ENCODE measurements at places on chromosomes 1 and 21. TPM values are rescaled to one million over a fixed set of nuclear protein-coding genes. Genes with fewer than 3 reads are reported as not detected.

LRRC7 gene
- not detected for total RNA-seq

- DNase-seq = no peak
These were observed 64.8 kb downstream of the TRIM33 start for GRCh38 chr1:114446198-114446597.

CELA2A gene
- not detected for total RNA-seq

- peak; percentile 99 for DNase-seq
These were observed 28.8 kb downstream of the AHDC1 start for GRCh38 chr1:27574871-27575831.

DNA sequence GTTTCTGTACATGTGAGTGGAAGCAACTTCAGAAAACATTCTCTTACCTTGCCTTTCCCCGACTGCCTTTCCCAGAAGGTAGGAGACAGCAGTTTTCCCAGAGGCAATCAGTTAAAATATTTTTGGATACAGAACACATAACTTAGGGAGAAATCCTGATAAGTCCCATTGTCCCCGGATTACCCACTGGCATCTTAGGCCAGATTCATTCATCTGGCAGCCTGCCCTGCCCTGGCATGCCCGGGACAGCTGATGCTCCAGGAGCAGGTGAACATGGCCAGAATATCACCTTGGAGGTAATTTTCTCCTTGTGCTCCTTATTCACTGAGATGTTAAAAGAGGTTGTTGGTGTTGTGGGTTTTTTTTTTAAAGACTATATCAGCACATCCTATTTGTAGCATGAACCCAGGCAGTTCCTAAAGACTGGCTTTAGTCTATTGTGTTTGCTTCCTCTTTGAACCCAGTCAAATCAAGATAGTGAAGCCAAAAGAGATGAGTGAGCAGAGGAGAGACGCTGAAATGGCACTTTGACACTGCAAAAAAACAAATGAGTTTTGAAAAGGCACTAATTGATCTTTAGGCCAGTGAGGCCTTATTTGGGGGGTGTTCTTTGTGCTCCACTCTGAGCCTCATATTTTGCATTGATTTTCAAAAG is 139.6 kb downstream of the PLPP3 start:
- no peak for DNase-seq

TMEM201 gene
- 6.2 TPM for total RNA-seq

- no peak for DNase-seq
These were observed 136.8 kb upstream of the F3 start for GRCh38 chr1:94678202-94678848.
